ENCODE measurements at places on chromosomes 3 and 15.

DNA sequence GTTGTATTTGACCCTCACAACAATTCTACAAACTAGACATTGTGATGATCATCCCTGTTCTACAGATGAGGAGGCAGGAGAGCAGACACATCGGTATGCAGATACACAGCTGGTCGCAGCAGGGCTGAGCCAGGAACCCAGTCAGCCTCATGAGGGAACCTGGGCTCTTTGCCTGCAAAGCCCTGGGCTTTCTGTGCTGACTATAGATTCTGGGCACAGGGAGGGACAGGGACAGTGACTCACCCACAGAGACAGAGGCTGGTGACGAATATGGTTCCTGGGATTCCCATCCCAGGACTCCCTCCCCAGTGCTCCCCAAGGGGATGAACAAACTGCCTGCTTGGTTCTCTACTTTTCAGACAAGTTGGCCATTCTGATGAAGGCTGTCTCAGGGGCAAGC lies 3.8 kb upstream of the CAMP start:
- H3K4me3 ChIP-seq = no peak overlapping the region
- no peaks in the 10 kb centered on the region for H3K27me3 ChIP-seq
- no peaks in the 10 kb centered on the region for H3K36me3 ChIP-seq
- no peak for DNase-seq
- H3K4me1 ChIP-seq = no peaks in the 10 kb centered on the region
- no peak overlapping the region for H3K27ac ChIP-seq

GRCh38 chr3:59786374-59786773 lies 736.5 kb upstream of the CFAP20DC start:
- no peaks in the 10 kb centered on the region for H3K27me3 ChIP-seq
- H3K4me3 ChIP-seq = no peak overlapping the region
- no peak for DNase-seq
- H3K36me3 ChIP-seq = no peaks in the 10 kb centered on the region
- no peak overlapping the region for H3K27ac ChIP-seq
- peaks cover 2% of the 10 kb centered on the region for H3K4me1 ChIP-seq

DNA sequence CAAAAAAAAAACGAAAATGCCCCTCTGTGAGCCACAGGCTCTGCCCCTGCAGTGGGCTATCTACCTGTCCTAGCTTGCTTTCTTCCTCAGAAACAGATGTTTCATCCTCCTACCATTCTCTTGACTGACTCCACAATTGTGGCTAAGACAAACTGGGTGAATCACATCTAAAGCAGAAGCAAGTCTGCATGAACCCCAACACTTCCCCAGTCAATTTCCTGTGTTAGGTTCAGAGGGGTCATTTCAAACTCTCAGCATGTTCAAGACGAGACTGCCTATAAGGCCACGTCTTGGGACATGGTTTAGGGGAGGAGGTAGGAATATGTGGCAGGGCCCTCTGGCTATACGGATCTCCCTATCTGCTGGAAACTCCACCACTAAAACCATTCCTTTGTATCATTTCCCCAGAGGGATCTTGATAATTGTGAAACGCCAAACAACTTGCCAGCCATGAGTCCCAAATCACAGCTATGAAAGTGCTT lies 28.6 kb upstream of the ANKDD1A start:
- DNase-seq = no peak
- H3K36me3 ChIP-seq = no peaks in the 10 kb centered on the region
- H3K27ac ChIP-seq = no peak overlapping the region
- H3K4me1 ChIP-seq = no peaks in the 10 kb centered on the region
- no peak overlapping the region for H3K4me3 ChIP-seq
- H3K27me3 ChIP-seq = no peaks in the 10 kb centered on the region

DNA sequence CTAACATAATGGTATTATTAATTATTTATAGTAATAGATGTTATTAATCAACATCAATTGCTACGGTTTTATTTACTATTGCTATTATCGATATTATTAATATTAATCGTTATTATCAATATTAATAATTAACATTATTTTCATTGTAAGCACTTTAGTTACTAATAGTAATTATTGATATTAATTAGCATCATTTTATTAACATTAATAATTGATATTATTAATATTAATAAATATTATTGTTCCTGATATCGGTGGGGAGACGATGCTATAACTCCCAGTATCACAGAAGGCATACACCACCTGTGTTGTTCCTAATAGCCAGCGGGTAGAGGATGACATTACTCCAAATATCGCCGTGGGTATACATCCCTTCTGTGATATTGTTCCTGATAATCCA lies 335.5 kb downstream of the MEX3B start:
- no peak for DNase-seq
- H3K4me3 ChIP-seq = no peak overlapping the region
- no peaks in the 10 kb centered on the region for H3K27me3 ChIP-seq
